ENCODE measurements at places on chromosomes 1 and 21. TPM values are rescaled to one million over a fixed set of nuclear protein-coding genes. Genes with fewer than 3 reads are reported as not detected.

GRCh38 chr1:89761338-89761737, 59.5 kb upstream of the LRRC8D start:
- DNase-seq: no peak

DNA sequence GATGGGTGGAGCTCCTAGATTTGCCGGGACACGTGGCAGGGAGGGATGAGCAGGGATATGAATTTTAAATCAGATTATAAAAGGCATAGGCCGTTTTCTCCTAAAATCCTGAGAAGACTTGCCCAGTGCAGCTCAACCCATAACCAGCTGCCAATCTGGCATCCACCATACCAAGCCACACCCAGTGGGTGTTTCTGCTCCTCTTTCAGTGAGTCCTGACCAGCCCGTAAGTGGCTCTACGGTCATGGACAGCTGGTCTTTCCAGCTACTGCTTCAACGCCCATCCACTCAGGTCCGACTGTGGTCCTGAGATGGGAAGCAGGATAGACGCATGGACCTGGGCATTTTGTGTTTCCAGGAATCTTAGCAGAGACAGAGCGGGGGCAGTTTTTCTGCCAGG, 107.2 kb downstream of the LAMC2 start:
- no peak for DNase-seq

The NASP gene
- 179 TPM for polyA plus RNA-seq

The IL19 gene
- polyA plus RNA-seq: not detected

The BMP8B gene
- polyA plus RNA-seq: 1.7 TPM

All from muscle of back (tissue), 13 donors.